ENCODE measurements at places on chromosomes 13 and 19.

GRCh38 chr19:642767-643727, 3.4 kb downstream of the FGF22 start:
- DNase-seq: no peak

- no peak for DNase-seq
These were observed 26.8 kb downstream of the CELF5 start for GRCh38 chr19:3251229-3251628.

DNA sequence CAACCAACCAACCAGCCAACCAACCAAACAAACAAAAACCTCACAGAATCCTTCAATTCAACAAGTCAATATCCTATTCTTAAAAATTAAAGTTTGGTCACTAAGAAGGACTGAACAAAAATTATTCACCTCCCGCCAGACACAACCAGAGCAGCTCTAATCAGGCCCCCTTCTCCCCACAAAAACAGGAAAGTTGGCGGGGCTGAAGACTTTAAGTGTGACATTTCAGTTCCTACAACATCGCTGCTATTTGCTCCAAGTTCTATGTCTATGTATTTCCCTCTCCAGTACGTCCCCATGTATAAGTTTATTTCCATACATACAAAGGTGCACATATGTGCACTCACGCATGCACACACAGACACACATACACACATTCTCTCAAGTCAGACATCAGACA, 32.8 kb upstream of the STK24 start:
- no peak for DNase-seq

- DNase-seq: no peak
These were observed 4.4 kb downstream of the GSX1 start for GRCh38 chr13:27796544-27797227.

GRCh38 chr13:58992478-58993042, 1171.2 kb downstream of the DIAPH3 start:
- DNase-seq: no peak

DNA sequence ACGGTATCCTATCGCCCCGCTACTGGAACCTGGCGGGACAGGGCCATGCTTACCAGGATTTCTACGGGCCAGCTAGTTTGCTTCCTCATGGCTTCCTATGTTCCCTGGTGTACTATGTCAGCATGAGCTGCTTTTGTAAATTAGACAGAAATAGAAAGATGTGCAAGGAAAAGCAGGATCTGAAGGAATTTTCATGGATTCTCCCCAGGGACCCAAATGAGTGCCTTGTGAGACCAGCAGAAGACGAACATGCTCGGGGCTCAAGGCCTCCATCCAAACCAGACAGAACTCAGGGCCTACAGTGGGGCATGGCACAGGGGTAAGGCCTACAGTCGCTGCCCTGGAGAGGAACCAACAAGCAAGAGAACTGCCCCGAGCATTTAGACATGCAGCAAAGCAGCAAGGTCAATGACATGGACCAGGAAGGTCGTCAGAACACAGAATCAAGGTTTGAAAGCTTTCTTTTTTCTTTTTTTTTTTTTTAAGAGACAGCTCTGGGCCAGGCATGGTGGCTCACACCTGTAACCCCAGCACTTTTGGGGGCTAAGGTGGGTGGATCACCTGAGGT, 17.3 kb downstream of the EPS15L1 start:
- DNase-seq: no peak

- peak; percentile 92 for DNase-seq
These were observed 1.3 kb upstream of the KCNC3 start for GRCh38 chr19:50330365-50331078.

Data from left ventricle myocardium superior (tissue), 1 donor.